ENCODE measurements at places on chromosomes 2 and 18. TPM values are rescaled to one million over a fixed set of nuclear protein-coding genes. Genes with fewer than 3 reads are reported as not detected.

DNA sequence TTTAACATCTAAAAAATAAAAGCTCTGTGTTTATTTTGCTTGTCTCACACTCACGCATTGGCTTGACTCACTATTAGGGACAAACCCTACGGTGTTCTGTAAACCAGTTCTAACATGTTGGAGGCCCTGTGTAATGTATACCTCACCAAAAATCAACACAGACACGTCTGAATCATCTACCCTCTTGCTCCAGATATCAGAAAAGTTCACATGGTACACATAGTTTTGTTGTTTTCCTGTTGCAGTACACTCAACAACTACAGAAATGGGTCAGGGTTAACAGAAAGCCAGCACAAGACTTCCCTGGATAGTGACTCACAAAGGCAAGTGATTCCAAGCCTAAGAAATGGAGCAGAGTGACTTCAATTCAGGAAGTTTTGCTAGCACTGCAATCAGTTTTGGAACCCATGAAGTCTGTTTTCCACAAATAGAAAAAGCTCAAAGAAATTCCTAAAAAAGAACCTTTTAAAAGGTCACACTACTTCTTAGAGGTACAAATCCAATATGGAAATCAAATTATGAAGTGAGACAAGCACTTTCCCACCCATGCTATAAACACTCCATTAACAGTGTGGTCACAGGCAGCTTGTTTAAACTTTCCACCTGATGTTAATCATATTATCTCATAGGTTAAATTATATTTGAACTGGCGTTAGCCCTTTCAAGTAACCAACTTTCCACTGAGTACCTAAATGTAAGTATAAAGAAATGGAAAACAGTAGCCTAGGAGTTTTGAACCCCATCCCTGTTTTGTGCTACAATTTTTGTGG lies 87.4 kb downstream of the GAREM1 start:
- H3K27ac ChIP-seq = peak overlapping the region; percentile 75
- no peak for DNase-seq

- H3K27me3 ChIP-seq = no peaks in the 10 kb centered on the region
- H3K4me1 ChIP-seq = no peaks in the 10 kb centered on the region
- no peak overlapping the region for H3K4me3 ChIP-seq
- H3K27ac ChIP-seq = no peak overlapping the region
- H3K36me3 ChIP-seq = no peaks in the 10 kb centered on the region
Measured at GRCh38 chr18:28412521-28412920, 235.6 kb upstream of the CDH2 start.

DNA sequence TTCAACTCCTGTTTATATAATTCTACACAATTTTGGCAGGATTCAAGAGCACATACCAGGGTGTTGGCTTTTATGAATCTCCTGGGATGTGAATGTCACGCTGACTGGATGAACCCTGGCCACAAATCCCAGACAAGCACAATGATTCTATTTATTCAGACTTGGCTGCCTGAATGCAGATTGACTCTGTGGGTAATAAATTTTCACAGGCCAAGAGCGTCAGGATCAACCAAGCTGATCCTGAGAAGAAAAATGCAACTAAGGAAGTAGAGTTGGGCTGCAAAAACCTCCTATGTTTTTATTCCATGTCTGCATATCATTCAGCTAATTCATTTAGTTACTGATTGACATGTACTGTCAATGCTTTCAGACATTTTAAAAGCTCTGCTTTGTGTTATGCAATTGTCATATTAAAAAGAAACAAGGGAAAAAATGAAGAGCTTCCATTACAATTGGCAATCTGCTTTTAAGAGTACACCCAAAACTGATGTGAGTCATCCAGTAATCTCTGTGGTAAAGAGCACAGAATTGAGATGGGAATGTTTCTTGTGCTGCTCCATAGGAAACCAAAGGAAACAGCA lies 173.0 kb upstream of the REV1 start:
- H3K27me3 ChIP-seq = no peaks in the 10 kb centered on the region
- H3K4me1 ChIP-seq = no peaks in the 10 kb centered on the region
- no peak overlapping the region for H3K4me3 ChIP-seq

DNA sequence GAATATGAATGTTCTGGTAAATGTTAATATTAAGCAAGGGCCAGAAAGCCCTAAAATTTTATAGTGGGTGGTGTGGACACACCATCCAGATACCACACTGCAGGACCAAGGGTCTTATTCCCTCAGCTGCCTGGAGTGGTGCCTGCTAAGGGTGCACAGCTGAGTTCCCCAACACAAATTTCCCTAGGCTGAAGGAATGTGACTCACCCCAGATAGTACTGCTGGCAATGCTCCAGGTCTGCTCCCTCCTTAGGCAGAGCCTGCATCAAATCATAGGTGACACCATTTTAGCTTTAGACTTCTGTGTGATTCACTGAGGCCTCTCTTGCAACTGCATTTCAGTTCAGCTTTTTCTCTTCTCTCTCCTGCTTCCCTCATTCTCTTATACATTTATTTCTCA lies 321.1 kb downstream of the SATB2 start:
- H3K27me3 ChIP-seq = no peaks in the 10 kb centered on the region
- H3K4me3 ChIP-seq = no peak overlapping the region
- H3K36me3 ChIP-seq = no peaks in the 10 kb centered on the region

- no peaks in the 10 kb centered on the region for H3K4me1 ChIP-seq
- no peaks in the 10 kb centered on the region for H3K27me3 ChIP-seq
Measured at GRCh38 chr18:3368193-3368592, 81.8 kb upstream of the TGIF1 start.

GRCh38 chr2:166351319-166351718 lies 24.4 kb downstream of the SCN9A start:
- H3K36me3 ChIP-seq = no peaks in the 10 kb centered on the region
- no peak for DNase-seq
- H3K4me1 ChIP-seq = no peaks in the 10 kb centered on the region
- no peak overlapping the region for H3K27ac ChIP-seq
- H3K27me3 ChIP-seq = no peaks in the 10 kb centered on the region
- H3K4me3 ChIP-seq = no peak overlapping the region

DNA sequence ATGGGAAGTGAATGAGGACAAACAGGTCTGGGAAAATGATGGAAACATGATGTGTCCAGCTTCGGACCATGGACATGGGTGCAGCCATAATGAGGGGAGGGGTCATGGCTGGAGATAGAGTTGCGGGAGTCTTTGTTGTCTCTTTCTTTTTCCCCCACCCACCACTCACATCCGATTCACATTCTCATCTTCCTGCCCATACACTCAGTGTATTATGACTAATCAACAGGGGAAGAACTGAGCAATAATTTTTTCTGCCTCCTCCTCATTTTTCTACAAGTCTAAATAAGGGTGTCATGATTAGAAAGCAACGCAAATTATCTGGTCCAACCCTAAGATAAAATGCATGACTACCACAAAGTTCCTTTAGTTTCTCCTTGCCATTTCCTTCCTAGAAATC lies 5.7 kb upstream of the SERPINB2 start:
- no peaks in the 10 kb centered on the region for H3K4me1 ChIP-seq
- no peaks in the 10 kb centered on the region for H3K36me3 ChIP-seq
- no peak for DNase-seq

DNA sequence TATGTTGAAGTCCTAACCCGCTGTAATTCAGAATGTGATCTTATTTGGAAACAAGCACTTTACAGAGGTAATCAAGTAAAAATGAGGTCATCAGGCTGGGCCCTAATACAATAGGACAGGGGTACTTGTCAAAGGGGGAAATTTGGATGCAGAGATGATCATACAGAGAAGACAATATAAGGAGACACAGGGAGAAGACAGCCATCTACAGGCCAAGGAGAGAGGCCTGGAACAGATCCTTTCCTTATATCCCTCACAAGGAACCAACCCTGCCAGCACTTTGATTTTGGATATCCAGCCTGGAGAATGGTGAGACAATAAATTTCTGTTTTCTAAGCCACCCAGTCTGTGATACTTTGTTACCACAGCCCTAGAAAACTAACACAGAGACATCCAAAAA lies 104.3 kb downstream of the METTL4 start:
- no peak overlapping the region for H3K27ac ChIP-seq
- no peaks in the 10 kb centered on the region for H3K4me1 ChIP-seq
- H3K4me3 ChIP-seq = no peak overlapping the region
- no peak for DNase-seq

- H3K27ac ChIP-seq = no peak overlapping the region
- H3K36me3 ChIP-seq = no peaks in the 10 kb centered on the region
- no peaks in the 10 kb centered on the region for H3K27me3 ChIP-seq
- no peaks in the 10 kb centered on the region for H3K4me1 ChIP-seq
- DNase-seq = peak; percentile 53
Measured at GRCh38 chr2:163610817-163611556, 124.8 kb downstream of the FIGN start.

DNA sequence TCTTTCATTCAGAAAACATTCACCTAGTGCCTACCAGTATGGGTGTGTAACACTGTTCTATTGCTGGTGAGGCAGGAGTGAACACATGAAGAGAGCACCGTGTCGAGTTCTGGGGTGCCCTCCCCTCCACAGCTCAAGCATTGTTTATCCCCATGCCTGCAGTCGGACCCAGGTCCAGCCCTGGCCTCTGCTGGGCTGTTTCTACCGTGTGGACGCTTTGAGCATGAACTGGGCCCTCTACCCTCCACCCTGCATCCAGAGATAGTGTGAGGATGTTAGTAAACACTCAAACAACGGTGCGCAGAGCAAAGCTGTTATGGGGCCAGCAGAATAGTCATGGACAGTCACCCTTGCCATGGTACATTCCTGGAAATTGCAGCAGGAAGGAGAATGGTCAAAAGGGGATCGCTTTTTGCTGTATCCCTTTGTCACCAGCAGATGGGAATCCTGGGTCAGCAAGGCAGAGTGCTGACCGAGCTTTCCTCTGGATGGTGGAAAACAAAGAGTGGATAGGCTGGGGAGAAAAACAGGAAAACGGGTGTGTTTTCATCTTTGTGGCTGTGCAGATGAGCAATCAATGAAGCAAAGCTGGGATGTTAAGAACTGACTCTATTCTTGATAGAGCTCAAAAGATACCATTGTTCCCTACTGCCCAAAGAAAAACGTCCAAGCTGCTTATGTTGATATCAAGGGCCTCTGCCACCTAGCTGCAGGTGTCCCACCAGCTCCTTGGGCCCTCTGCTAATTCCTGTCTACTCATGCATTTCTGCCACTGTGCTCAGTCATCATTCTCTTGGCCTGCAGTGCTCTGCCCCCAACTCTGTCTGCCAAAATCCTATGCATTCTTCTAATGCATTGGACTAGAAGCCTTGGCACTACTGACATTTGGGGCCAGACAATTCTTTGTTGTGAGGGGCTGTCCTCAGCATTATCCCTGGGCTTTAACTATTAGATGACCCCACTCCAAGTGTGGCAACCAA lies 38.7 kb downstream of the REEP1 start:
- no peak overlapping the region for H3K27ac ChIP-seq
- DNase-seq = peak; percentile 69
- H3K4me3 ChIP-seq = no peak overlapping the region
- no peaks in the 10 kb centered on the region for H3K27me3 ChIP-seq
- no peaks in the 10 kb centered on the region for H3K36me3 ChIP-seq
- no peaks in the 10 kb centered on the region for H3K4me1 ChIP-seq

DNA sequence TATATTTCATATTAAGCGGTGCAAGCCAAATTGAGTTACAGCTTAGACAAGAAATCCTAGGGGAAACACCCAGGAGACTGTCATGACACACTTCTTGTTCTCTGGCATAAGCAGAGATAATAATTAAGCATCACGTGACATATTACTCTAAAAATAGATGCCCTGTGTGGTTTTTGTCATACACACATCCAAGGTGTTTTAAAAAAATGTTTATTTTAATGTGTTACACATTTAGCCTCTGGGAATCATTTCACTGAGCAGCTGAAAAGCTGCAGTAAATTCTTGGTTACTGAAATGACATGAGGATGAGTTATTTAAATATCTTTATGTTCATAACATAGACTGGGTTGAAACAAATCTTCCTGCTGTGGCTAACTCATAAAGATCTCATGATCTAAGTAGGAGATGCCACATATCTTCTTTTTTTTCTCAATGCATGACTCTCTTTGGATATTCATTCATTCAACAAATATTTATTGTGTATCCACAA lies 38.0 kb upstream of the ERMN start:
- no peak overlapping the region for H3K27ac ChIP-seq
- peak; percentile 16 for DNase-seq
- no peaks in the 10 kb centered on the region for H3K36me3 ChIP-seq
- no peak overlapping the region for H3K4me3 ChIP-seq

- H3K4me3 ChIP-seq = no peak overlapping the region
- H3K27me3 ChIP-seq = no peaks in the 10 kb centered on the region
- no peaks in the 10 kb centered on the region for H3K4me1 ChIP-seq
- no peak overlapping the region for H3K27ac ChIP-seq
- peak; percentile 62 for DNase-seq
- H3K36me3 ChIP-seq = no peaks in the 10 kb centered on the region
Measured at GRCh38 chr18:8468921-8469335, 140.3 kb upstream of the RAB12 start.

- no peaks in the 10 kb centered on the region for H3K27me3 ChIP-seq
- H3K4me1 ChIP-seq = no peaks in the 10 kb centered on the region
- H3K4me3 ChIP-seq = no peak overlapping the region
- no peak for DNase-seq
- no peaks in the 10 kb centered on the region for H3K36me3 ChIP-seq
Measured at GRCh38 chr2:240733803-240734495, 42.3 kb downstream of the AQP12A start.

GRCh38 chr18:22550861-22551260 lies 133.1 kb upstream of the CTAGE1 start:
- peaks cover 22% of the 10 kb centered on the region for H3K4me1 ChIP-seq
- no peaks in the 10 kb centered on the region for H3K27me3 ChIP-seq
- no peak overlapping the region for H3K4me3 ChIP-seq
- no peaks in the 10 kb centered on the region for H3K36me3 ChIP-seq
- H3K27ac ChIP-seq = no peak overlapping the region

- no peaks in the 10 kb centered on the region for H3K27me3 ChIP-seq
- H3K4me3 ChIP-seq = no peak overlapping the region
- H3K27ac ChIP-seq = no peak overlapping the region
- H3K4me1 ChIP-seq = no peaks in the 10 kb centered on the region
- no peaks in the 10 kb centered on the region for H3K36me3 ChIP-seq
Measured at GRCh38 chr2:67164771-67165522, 232.2 kb upstream of the ETAA1 start.

GRCh38 chr2:110832740-110833139 lies 100.4 kb downstream of the ACOXL start:
- H3K4me1 ChIP-seq = no peaks in the 10 kb centered on the region
- H3K36me3 ChIP-seq = no peaks in the 10 kb centered on the region
- no peaks in the 10 kb centered on the region for H3K27me3 ChIP-seq

- H3K36me3 ChIP-seq = no peaks in the 10 kb centered on the region
- no peak overlapping the region for H3K4me3 ChIP-seq
- DNase-seq = no peak
- H3K27me3 ChIP-seq = no peaks in the 10 kb centered on the region
- no peak overlapping the region for H3K27ac ChIP-seq
Measured at GRCh38 chr2:224206816-224207215, 167.7 kb upstream of the SERPINE2 start.

GRCh38 chr2:53075760-53076159 lies 691.8 kb upstream of the CHAC2 start:
- H3K4me3 ChIP-seq = no peak overlapping the region
- no peak overlapping the region for H3K27ac ChIP-seq
- no peaks in the 10 kb centered on the region for H3K27me3 ChIP-seq

Gene MAPK4
- 86.0 TPM for total RNA-seq

Gene RNF125
- 12.5 TPM for total RNA-seq

Gene EMILIN1
- 208 TPM for total RNA-seq

Gene SKA1
- 3.3 TPM for total RNA-seq

Gene SLC16A14
- total RNA-seq = 0.45 TPM

Gene CREG2
- total RNA-seq = not detected

Gene GPR75
- 4.0 TPM for total RNA-seq
